Stimulated activated CD4-positive, alpha-beta T cell treated with anti-CD3 and anti-CD28 coated beads, Interleukin-2, amount 100 ng/mL, for 4 hours (primary cell): ENCODE measurements at places on chromosomes 7 and 10.

GRCh38 chr10:71126432-71126831, 85.9 kb upstream of the UNC5B start:
- DNase-seq: no peak

GRCh38 chr7:150388306-150388705, 9.2 kb downstream of the ZNF775 start:
- no peak for DNase-seq

GRCh38 chr7:84447636-84448293, 253.2 kb upstream of the SEMA3A start:
- no peak for DNase-seq

DNA sequence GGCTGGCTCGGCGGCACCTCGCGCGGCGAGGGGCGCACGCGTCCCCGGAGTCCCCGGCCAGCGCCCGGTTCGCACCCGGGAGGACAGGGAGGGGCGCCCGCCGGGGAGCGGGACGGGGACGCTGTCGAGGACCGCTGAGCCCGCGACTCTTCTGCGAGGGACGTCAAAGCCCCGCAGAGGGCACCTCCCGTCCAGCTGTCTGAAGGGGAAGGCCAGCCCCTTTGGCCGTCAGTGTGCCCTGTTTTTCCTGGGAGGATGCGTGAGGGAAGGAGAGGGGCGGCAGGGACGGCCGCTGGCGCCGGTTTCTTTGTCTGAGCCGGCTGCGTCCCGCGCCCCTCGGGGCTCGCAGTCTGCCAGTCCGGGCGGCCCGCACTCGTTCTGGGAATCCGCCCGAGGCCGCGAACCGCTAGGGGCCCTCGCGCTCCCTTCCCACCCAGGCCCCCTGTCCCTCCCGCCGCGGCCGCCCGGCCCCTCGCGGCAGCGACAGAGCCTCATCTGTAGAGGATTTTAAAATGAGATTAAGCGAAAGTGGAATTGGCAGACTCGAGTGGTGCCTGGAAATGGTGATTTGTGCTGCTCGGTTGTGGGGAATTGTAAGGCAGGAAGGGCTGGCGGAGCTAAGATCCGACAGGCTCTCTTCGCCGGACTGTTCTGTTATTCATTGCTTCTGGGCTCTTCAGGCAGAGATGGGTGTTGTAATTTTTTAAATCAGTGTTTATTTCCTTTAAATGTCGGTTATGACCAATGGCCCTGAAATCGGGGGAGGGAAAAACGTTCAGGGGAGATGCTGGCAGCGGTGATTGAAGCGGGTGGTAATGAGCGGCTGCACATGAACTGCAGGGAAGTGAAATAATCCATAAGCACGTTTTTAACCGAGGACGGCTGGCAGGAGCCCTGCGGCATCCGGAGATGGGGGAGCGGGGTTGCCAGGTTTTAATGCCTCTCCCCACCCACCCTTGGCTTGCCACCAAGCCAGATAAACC, 618 bp upstream of the RELN start:
- DNase-seq: no peak
